ENCODE measurements at places on chromosomes 3 and 15.

DNA sequence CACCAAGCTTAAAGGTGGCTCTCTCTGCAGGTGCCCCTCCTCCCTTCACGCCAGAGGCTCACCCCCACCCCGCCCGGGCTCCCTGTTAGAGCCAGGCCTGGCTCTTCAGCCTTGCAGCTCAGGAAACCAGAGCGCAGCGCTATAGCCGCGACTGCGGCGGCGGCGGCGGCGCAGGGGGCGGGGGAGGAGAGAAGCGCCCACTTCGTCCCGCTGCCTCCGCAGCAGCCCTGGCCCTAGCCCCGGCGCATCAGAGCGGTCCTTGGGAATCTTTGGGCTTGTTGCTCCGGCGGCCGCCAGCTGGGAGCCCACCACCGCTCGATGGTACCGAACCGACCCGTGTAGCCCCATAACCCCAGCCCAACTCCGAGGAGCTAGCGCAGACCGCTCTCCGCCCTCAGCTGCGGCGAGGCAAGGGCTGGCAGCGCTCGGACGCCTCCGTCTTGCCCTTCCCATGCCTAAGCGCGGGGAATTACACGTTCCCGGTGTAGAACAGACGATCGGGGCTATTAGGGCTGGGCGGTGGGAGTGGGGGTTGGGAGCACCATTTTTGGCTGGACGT is 1.2 kb downstream of the RASGRF1 start:
- no peak for DNase-seq

- peak; percentile 79 for DNase-seq
These were observed 40.8 kb downstream of the CHST14 start for GRCh38 chr15:40511472-40512133.

GRCh38 chr3:18847583-18848197 is 300.6 kb upstream of the KCNH8 start:
- no peak for DNase-seq

DNA sequence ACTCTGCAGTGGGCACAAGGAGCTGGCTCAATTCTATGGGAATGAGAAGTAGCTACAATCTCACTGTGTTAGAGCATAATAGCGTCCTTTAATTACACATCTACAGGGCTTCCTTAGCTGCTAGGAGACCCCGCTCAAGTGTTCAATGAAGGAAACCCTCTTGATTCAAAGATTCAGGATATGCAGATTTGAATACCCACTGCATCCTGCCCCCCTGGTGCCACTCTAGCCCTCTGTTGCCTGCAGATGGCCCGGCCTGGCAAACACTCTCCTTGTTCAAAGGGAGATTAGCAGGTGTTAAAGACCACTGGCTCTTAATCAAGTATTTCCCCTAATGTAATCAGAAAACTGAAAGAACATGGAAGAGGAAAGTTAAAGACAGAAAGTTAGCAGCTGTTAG is 356.6 kb downstream of the VGLL3 start:
- no peak for DNase-seq

GRCh38 chr3:88059380-88060170 is 520 bp downstream of the ZNF654 start:
- DNase-seq: peak; percentile 12

DNA sequence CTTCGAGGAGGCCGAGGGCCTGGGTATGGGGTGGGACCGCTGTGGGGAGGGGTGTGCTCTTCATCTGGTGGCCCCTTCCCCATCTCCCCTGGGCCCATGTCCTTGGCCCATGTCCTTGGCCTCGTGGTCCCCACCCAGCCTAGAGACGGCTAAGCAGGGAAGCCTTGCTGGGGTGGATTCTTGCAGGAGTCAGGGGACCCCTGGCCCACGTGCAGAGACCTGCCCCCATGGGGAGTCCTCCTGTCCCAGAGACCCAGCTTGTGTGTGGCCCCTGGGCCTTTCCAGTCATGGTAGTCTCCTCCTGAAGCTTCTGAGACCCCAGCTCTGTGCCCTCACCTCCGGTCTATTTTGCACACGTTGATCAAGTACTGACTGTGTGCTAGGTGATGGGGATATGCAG is 97.4 kb downstream of the TBC1D2B start:
- DNase-seq: no peak

GRCh38 chr3:193761969-193762368 is 169.0 kb downstream of the OPA1 start:
- no peak for DNase-seq

- no peak for DNase-seq
These were observed 866.9 kb downstream of the FHIT start for GRCh38 chr3:60384341-60384740.

All from AG08395 (cell line).